ENCODE measurements at places on chromosomes 6 and 20.

- no peak for DNase-seq
These were observed 12.1 kb downstream of the TJAP1 start for GRCh38 chr6:43489277-43490072.

GRCh38 chr6:32472781-32473375, 33.2 kb downstream of the HLA-DRA start:
- no peak for DNase-seq

GRCh38 chr6:20658053-20658452, 123.8 kb downstream of the CDKAL1 start:
- DNase-seq, result no peak

GRCh38 chr20:35446356-35447078, 8.5 kb upstream of the GDF5 start:
- DNase-seq, result no peak

DNA sequence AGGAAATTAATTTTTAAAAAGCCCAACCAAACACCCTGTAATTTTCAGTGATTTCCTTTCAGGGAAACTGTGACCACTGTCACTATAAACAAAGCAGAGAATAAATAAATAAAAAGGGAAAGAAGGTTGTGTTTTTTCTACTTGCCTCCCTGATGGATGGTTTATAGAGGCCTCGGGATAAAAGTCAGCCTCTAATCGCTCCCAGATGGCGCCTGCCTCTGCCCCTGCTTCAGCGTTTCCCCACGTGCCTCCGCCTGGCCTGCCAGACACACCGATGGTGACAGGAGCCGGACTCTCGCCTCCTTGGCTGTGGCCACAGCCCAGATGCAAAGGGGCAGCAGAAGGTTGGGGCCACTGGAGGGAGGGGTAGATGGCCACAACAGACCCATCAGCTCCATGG, 327.7 kb downstream of the CDC5L start:
- no peak for DNase-seq

- DNase-seq, result no peak
These were observed 86.2 kb upstream of the THBS2 start for GRCh38 chr6:169339731-169340309.

DNA sequence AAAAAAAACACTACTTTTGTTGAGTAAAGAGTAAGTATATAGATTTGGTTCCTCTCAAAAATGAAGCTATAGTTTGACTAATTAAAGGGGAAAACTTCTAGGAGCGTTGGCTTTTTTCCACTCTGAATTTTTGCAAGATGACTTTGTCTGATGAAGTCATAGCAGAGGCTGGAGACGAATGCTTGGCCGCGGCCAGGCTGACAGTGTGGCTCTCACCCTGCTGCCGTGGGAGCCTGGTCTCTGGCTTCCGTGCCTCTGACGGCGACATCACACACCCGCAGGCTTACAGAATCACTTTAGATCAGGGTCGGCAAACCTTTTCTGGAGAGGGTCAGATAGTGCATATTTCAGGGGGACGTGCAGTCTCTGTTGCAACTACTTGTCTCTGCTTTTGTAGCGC, 145.0 kb downstream of the PHACTR3 start:
- no peak for DNase-seq

GRCh38 chr6:69802995-69803394, 6.2 kb upstream of the LMBRD1 start:
- no peak for DNase-seq

- DNase-seq, result no peak
These were observed 175.6 kb downstream of the SYNE1 start for GRCh38 chr6:152461556-152461955.

- no peak for DNase-seq
These were observed 99.1 kb upstream of the ISM1 start for GRCh38 chr20:13121840-13122515.

GRCh38 chr6:156598855-156599180, 178.4 kb upstream of the ARID1B start:
- no peak for DNase-seq

GRCh38 chr6:131107151-131107550, 28.1 kb upstream of the AKAP7 start:
- no peak for DNase-seq

DNA sequence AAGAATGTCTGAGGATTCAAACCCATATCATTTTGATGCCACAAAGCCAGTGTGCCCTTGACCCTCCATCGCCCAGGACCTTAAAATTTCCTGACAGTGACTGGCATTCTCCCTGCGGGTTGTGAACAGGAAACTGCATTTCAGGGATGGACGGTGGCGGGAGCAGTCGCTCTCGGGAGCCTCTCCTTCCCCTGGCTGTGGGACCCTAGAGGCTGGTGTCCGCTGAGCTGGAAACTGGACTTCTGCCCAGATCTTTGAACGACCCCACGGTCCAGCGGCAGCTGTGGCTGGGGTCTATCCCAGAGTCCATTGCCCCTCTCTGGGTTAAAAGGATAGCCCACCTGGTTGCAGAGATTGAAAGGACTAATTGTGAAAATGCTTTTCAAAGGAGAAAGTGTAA, 1.4 kb upstream of the SEC63 start:
- no peak for DNase-seq

DNA sequence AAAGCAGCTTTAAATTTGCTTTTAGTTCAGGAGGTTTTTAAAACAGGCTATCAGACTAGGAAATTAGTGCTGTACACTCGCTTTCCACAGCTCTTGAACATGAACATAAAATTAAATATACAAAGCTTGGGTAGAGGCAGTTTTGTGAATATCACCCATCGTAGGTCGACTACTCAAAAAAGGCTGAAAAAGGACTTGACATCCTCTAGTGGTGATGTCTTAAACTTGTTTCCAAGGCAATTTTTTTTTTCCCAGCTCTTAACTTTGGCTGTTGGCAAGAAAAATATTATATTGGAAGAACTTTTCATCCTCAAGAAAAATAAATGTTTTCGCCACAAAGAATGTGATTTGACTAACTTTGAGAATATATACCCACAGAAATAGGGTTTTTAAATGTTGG, 2.9 kb downstream of the MAP7 start:
- DNase-seq, result peak; percentile 34

GRCh38 chr6:79372757-79373156, 138.3 kb upstream of the HMGN3 start:
- no peak for DNase-seq

- no peak for DNase-seq
These were observed 144.7 kb upstream of the ECI2 start for GRCh38 chr6:4280031-4280430.

- no peak for DNase-seq
These were observed 101.9 kb downstream of the TFAP2C start for GRCh38 chr20:56730996-56731395.
